ENCODE measurements at places on chromosomes 5 and 9.

- no peak for DNase-seq
These were observed 441.5 kb upstream of the CDH9 start for GRCh38 chr5:27479859-27480258.

DNA sequence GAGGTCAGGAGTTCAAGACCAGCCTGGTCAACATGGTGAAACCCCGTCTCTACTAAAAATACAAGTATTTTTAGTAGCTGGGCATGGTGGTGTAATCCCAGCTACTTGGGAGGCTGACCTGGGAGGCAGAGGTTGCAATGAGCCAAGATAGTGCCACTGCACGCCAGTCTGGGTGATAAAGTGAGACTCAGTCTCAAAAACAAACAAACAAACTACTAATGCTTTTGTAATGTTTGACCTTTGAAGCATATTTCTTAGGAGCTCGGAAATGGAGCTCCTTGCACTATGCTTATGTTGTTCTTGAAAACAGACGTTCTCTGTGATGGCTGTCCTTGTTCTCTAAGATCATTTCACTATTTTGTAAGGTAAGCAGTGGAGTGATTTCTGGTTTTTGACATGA, 6.0 kb downstream of the F2RL2 start:
- DNase-seq, result no peak

- DNase-seq, result no peak
These were observed 207.2 kb upstream of the DAB2 start for GRCh38 chr5:39631958-39632357.

- DNase-seq, result no peak
These were observed 2.8 kb downstream of the RAD17 start for GRCh38 chr5:69372394-69372793.

- no peak for DNase-seq
These were observed 38.1 kb upstream of the EQTN start for GRCh38 chr9:27335075-27335474.

- no peak for DNase-seq
These were observed 30.8 kb downstream of the SLC38A9 start for GRCh38 chr5:55681301-55681700.

DNA sequence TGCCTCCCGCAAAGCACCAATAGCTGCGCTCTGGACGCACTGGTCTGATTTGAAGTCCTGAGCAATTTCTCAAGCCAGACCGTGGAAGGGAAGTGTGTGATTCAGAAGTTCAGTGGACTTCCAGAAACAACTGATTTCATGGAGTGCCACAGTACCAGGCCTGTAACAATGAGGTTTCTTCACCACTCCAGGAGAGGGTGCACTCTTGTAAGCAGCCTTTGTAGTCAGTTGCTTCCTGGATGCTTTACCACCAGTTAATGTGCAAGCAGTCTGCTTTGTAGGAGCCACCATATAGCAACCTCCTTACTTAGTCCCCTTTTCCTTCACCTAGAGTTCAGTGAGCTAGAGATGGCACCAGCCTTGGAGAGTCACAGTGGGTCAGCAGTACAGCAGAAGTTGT, 12.3 kb downstream of the CAAP1 start:
- no peak for DNase-seq

DNA sequence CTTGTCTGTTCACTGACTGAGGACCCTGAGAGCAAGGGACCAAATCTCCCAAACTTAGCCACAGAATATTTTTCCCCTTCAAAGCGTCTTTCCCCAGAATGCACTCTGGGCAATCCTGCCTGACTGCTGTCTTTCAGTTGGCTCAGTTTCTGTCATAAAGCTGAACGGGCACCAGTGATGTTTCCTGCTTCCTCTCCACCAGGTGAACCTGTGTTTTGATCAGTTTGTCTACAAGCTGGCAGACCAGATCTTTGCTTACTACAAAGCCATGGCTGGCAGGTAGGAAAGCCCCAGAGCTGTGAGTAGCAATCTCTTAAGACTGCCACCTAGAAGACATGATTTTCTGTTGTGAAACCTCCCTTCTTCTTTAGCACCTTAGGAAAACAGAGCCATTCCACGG, 61.8 kb downstream of the CYFIP2 start:
- DNase-seq, result peak; percentile 37

All from CD4-positive, alpha-beta memory T cell (primary cell).